GM23338 (cell line): ENCODE measurements at places on chromosomes 16 and 17. TPM values are rescaled to one million over a fixed set of nuclear protein-coding genes. Genes with fewer than 3 reads are reported as not detected.

Gene GRAPL
- not detected in 2 replicates for polyA plus RNA-seq

Gene CHD9NB
- 1.5 and 1.7 TPM in 2 replicates for polyA plus RNA-seq

Gene SCGB1C2
- polyA plus RNA-seq = not detected in 2 replicates

Gene PRKCB
- polyA plus RNA-seq = 3.7 and 3.8 TPM in 2 replicates

Gene TPSG1
- 0.56 and 0.81 TPM in 2 replicates for polyA plus RNA-seq

Gene KLHL10
- polyA plus RNA-seq = 0.13 TPM in 1 of 2 replicates, not detected in the other

Gene ZNF205
- polyA plus RNA-seq = 15.7 and 16.6 TPM in 2 replicates

Gene ITGAD
- not detected in 2 replicates for polyA plus RNA-seq

Gene RHBDF2
- 9.4 and 10.5 TPM in 2 replicates for polyA plus RNA-seq

Gene APOH
- not detected in 2 replicates for polyA plus RNA-seq

Gene FKBP10
- polyA plus RNA-seq = 26.2 and 32.2 TPM in 2 replicates

Gene SLC12A3
- polyA plus RNA-seq = not detected in 2 replicates

Gene CHRNE
- 0.24 and 0.50 TPM in 2 replicates for polyA plus RNA-seq

Gene NOXO1
- 2.0 and 2.6 TPM in 2 replicates for polyA plus RNA-seq

Gene GAST
- polyA plus RNA-seq = not detected in 2 replicates

Gene KRT32
- polyA plus RNA-seq = not detected in 2 replicates

Gene CIBAR2
- not detected in 2 replicates for polyA plus RNA-seq

Gene GPR139
- 0.31 and 0.66 TPM in 2 replicates for polyA plus RNA-seq

Gene TBX6
- polyA plus RNA-seq = 1.9 and 2.4 TPM in 2 replicates
